ENCODE measurements at places on chromosomes 13 and 19.

DNA sequence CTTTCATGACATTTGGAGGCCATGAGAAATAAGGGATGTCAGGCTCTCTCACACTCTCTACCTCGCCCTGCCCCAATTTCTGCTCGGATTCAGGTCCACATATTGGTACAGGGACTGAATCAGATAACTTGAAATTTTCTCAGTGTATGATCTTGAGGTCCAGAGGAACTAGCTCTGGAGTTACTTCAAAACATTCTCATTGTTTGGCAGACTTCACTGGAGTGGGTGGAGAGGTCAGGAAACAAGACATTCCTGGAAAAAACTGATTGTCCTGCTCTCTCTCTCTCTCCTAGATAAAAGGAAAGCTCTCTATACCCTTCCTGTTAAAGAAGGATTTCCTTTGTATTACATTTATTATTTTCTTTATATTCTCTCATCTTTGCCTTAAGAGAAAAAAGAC lies 428.1 kb upstream of the DACH1 start:
- no peak overlapping the region for H3K4me3 ChIP-seq
- H3K36me3 ChIP-seq: no peaks in the 10 kb centered on the region
- no peaks in the 10 kb centered on the region for H3K4me1 ChIP-seq
- no peak for DNase-seq

DNA sequence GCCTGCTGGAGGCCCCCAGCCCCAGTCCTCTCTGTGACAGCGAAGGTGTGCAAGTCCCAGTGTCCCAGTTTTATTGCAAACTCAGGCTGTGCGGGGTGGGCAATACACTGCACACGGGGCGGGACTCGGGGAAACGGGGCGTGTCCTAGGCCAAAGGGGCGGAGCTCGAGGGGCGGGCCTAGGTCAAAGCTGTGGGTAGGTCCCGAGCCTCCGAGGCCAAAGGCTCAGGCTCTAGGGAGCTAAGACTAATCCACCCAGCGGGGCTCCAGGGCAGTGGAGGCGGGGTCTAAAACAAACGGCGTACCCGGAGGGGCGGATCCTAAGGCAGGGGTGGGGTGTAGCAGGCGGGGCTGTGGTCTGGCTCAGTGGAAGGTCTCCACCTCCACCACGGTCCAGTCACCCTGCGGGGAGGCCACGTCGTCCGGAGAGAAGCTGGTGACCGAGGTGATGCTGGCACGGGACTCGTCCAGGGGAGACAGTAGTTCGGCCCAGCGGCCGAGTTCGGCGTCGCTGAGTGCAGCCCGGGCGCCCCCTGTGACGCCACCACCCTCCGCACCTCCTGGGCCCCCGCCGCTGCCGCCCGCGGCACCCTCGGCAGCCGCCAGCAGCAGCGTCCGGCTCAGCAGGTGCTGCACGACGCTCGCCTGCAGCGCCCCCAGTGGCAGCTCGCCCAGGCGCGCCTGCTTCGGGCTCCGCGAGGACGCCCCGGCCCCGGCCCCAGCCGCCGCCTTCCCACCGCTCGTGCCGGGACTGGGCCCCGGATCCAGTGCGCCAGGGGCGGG lies 5.3 kb downstream of the PRR36 start:
- peak overlapping the region; percentile 63 for H3K4me3 ChIP-seq
- peak; percentile 78 for DNase-seq
- peaks cover 42% of the 10 kb centered on the region for H3K27me3 ChIP-seq
- H3K36me3 ChIP-seq: no peaks in the 10 kb centered on the region
- peak overlapping the region; percentile 28 for H3K27ac ChIP-seq
- peaks cover 20% of the 10 kb centered on the region for H3K4me1 ChIP-seq

GRCh38 chr13:46803586-46803985 lies 6.6 kb upstream of the ESD start:
- no peak for DNase-seq
- no peak overlapping the region for H3K27ac ChIP-seq
- no peaks in the 10 kb centered on the region for H3K4me1 ChIP-seq
- H3K36me3 ChIP-seq: no peaks in the 10 kb centered on the region

- no peaks in the 10 kb centered on the region for H3K4me1 ChIP-seq
- no peaks in the 10 kb centered on the region for H3K36me3 ChIP-seq
- H3K27me3 ChIP-seq: no peaks in the 10 kb centered on the region
- DNase-seq: no peak
These were observed 551.6 kb downstream of the MYO16 start for GRCh38 chr13:109180905-109181425.

DNA sequence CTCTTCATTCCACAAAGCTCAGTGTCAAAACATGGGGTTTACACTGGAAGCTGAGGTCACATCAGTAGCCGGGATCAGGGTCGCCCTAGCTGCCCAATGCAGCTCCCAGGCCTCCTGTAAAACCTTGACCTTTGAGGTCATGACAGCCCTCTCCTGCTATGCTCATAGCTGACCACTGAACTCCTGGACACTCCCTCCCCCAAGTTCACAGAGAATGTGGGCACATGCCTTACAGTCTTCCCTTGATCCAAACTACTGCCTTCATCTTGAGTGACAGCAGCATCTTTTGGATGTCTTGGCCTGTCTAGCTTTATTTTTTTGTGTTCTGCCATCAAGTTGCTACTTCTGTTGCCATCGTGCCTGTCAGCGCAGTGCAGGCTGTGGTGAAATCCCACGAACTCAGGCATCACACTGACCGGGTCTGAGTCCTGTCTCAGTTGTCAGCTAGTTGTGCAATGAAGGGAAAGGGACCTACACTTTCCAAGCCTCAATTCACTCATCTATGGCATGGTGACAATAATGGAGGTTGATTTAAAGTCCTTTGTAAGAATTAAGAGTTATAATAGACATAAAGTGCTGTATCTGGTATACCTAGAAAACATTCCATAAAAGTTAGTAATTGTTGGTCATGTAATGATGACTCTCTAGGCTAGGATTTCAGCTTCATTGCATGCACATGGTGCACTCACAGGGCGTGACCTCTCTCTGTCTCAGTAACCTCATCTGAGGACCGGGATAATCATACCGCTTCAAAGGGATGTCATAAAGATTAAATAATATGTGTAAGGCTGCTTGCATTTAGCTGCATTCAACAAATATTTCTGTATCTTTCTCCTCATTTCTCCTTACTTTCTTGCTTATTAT lies 16.4 kb upstream of the ALOX5AP start:
- no peak overlapping the region for H3K4me3 ChIP-seq
- no peak for DNase-seq
- no peak overlapping the region for H3K27ac ChIP-seq

DNA sequence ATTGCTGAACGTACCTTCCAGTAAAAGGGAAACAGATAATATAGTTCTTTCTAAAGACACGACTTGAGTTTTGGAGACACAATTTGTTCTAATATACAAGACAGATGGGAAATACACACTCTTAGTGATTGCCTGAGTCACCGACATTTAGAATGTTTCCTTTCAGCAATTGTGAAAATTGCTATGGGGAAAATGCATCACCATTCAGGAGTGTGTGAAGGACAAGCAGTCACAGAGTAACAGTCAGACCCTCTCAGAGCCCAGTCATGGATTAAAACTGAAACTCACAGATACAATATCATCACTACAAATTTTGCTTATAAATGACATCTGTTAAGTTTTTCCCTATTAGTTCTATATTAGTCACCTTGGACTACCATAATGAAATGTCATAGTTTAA lies 286.1 kb downstream of the SPRY2 start:
- peaks cover 3% of the 10 kb centered on the region for H3K27me3 ChIP-seq

GRCh38 chr13:94195715-94196114 lies 283.8 kb downstream of the DCT start:
- no peaks in the 10 kb centered on the region for H3K36me3 ChIP-seq
- no peak overlapping the region for H3K27ac ChIP-seq
- H3K4me1 ChIP-seq: no peaks in the 10 kb centered on the region
- no peak overlapping the region for H3K4me3 ChIP-seq
- no peaks in the 10 kb centered on the region for H3K27me3 ChIP-seq
- no peak for DNase-seq

- H3K27me3 ChIP-seq: peaks cover 5% of the 10 kb centered on the region
- no peaks in the 10 kb centered on the region for H3K36me3 ChIP-seq
- H3K4me3 ChIP-seq: no peak overlapping the region
- no peaks in the 10 kb centered on the region for H3K4me1 ChIP-seq
- DNase-seq: no peak
These were observed 25.7 kb downstream of the CAB39L start for GRCh38 chr13:49418206-49418605.

DNA sequence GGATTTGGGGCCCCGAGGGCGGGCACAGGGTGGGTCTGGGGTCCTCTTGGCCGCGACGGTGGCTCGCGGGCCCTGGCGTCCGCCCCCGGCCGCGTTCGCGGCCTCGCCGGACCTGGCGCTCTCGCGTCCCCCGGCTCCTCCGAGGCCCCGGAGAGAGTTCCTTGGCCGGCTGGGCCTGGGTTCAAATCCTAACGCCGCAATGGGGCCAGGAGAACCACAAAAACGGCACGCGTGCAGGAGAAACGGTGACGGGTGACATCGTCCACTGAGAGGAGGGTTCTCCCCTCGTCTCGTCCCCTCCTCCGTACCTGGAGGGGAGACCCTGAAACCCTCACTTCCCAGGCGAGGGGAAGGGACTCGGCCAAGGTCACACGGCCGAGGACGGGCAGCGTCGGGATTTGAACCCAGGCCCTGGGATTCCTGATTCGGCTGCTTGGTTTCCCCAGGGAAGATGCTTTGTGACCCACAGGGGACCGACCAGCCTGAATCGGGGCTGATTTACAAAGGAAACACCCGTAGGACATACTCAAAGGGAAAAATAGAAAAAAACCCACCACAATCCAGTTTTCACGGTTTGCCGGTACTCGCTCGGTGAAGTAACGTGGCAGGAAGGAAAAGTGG lies 624 bp downstream of the SAFB start:
- H3K27me3 ChIP-seq: no peaks in the 10 kb centered on the region
- no peak for DNase-seq
- H3K4me1 ChIP-seq: peaks cover 47% of the 10 kb centered on the region

GRCh38 chr19:34475026-34475974 lies 6.3 kb upstream of the WTIP start:
- DNase-seq: no peak
- H3K36me3 ChIP-seq: peaks cover 38% of the 10 kb centered on the region
- H3K27ac ChIP-seq: peak overlapping the region; percentile 18
- H3K4me3 ChIP-seq: no peak overlapping the region

GRCh38 chr13:46605825-46606554 lies 53.0 kb downstream of the LRCH1 start:
- no peaks in the 10 kb centered on the region for H3K36me3 ChIP-seq
- no peaks in the 10 kb centered on the region for H3K27me3 ChIP-seq
- H3K4me1 ChIP-seq: peaks cover 47% of the 10 kb centered on the region

DNA sequence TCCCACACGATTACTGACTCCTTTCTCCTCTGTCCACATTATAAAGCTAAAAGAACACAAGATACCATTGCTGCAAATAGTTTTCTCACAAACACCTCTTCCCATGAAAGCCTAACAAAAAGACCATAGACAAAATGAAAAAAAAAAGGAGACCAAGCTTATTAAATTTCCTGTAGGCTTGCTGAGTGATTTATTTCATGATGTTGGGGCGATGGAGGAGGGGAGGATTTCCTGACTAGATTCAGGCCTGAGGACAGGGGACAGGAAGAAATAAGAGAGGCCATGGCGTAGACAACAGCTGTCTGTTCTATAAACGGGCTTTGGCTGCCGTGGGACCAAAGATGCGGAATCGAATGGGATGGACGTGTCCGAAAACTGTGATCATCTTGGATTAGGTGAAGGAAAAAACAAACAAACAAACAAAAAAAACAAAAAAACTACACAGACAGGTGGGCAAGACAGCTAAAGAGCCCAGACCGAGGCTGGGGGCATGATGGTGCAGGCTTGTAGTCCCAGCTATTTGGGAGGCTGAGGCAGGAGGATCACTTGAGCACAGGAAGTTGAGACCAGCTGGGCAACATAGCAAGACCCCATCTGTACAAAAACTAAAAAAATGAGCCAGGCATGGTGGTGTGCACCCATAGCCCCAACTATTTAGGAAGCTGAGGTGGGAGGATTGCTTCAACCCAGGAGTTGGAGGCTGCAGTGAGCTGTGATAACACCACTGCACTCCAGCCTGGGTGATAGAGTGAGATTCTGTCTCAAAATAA lies 5.3 kb downstream of the TMPRSS9 start:
- no peak for DNase-seq
- H3K27me3 ChIP-seq: peaks cover 8% of the 10 kb centered on the region
- no peaks in the 10 kb centered on the region for H3K4me1 ChIP-seq
- no peak overlapping the region for H3K4me3 ChIP-seq
- no peaks in the 10 kb centered on the region for H3K36me3 ChIP-seq
- H3K27ac ChIP-seq: no peak overlapping the region

GRCh38 chr19:3039641-3040077 lies 10.6 kb upstream of the TLE2 start:
- H3K27ac ChIP-seq: no peak overlapping the region
- DNase-seq: no peak
- no peaks in the 10 kb centered on the region for H3K27me3 ChIP-seq
- peaks cover 15% of the 10 kb centered on the region for H3K4me1 ChIP-seq
- no peak overlapping the region for H3K4me3 ChIP-seq

- H3K27ac ChIP-seq: no peak overlapping the region
- DNase-seq: no peak
- H3K4me3 ChIP-seq: no peak overlapping the region
- no peaks in the 10 kb centered on the region for H3K27me3 ChIP-seq
- peaks cover 21% of the 10 kb centered on the region for H3K4me1 ChIP-seq
These were observed 121.7 kb downstream of the FNDC3A start for GRCh38 chr13:49097374-49097773.

GRCh38 chr13:42762917-42763316 lies 18.5 kb upstream of the FAM216B start:
- H3K4me1 ChIP-seq: peaks cover 2% of the 10 kb centered on the region
- DNase-seq: no peak
- H3K4me3 ChIP-seq: no peak overlapping the region
- H3K27me3 ChIP-seq: peaks cover 5% of the 10 kb centered on the region
- H3K36me3 ChIP-seq: no peaks in the 10 kb centered on the region

GRCh38 chr13:26476111-26476781 lies 81.2 kb upstream of the WASF3 start:
- no peak for DNase-seq
- peak overlapping the region; percentile 13 for H3K4me3 ChIP-seq
- H3K4me1 ChIP-seq: peaks cover 14% of the 10 kb centered on the region
- H3K36me3 ChIP-seq: no peaks in the 10 kb centered on the region

- DNase-seq: no peak
- H3K27ac ChIP-seq: no peak overlapping the region
- no peaks in the 10 kb centered on the region for H3K36me3 ChIP-seq
- no peaks in the 10 kb centered on the region for H3K4me1 ChIP-seq
- H3K4me3 ChIP-seq: no peak overlapping the region
These were observed 942.6 kb upstream of the SLC10A2 start for GRCh38 chr13:104008541-104009435.

GRCh38 chr13:113298043-113298945 lies 1.3 kb downstream of the LAMP1 start:
- peaks cover 8% of the 10 kb centered on the region for H3K27me3 ChIP-seq
- no peak for DNase-seq
- H3K27ac ChIP-seq: peak overlapping the region; percentile 97
- peaks cover 10% of the 10 kb centered on the region for H3K36me3 ChIP-seq
- H3K4me1 ChIP-seq: peaks cover 21% of the 10 kb centered on the region

GRCh38 chr19:58196901-58197616 lies 14.2 kb downstream of the ZNF274 start:
- H3K27ac ChIP-seq: no peak overlapping the region
- H3K27me3 ChIP-seq: no peaks in the 10 kb centered on the region
- no peak overlapping the region for H3K4me3 ChIP-seq
- no peaks in the 10 kb centered on the region for H3K4me1 ChIP-seq

Data from activated T-helper 2 cell treated with anti-CD3 and anti-CD28 coated beads, Interferon-gamma antibody, Interleukin-2, Interleukin-4, amounts not matched to agents 10 μg/mL and 5 μg/mL and 100 μg/mL, durations not matched to agents 14 hours and 24 hours and 36 hours (primary cell).